ENCODE measurements at places on chromosomes 16 and 17. TPM values are rescaled to one million over a fixed set of nuclear protein-coding genes. Genes with fewer than 3 reads are reported as not detected.

- no peak for DNase-seq
Measured at GRCh38 chr16:87371261-87371866, 12.2 kb downstream of the FBXO31 start.

DNA sequence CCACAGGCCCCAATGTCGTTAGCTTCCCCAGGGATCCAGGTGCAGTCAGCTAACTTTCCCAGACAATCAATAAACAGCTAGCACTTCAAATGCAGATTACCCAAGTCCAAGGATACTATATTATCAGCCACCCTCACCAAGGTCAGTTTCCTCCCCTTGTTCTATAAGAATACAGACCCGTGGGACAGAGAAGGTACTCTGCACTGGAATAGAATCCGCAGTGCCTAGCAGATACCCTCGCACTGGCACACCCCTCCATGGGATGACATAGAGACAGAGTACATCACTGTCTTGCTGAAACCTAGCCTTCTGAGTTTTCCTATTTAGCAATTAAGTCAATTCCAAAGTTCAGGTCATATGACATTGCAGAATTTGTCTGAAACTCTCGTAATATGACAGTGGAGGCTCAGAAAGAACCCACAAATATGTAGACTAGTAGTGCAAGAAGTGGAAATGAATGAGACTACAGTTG is 40.0 kb upstream of the ABCA10 start:
- DNase-seq = no peak

DNA sequence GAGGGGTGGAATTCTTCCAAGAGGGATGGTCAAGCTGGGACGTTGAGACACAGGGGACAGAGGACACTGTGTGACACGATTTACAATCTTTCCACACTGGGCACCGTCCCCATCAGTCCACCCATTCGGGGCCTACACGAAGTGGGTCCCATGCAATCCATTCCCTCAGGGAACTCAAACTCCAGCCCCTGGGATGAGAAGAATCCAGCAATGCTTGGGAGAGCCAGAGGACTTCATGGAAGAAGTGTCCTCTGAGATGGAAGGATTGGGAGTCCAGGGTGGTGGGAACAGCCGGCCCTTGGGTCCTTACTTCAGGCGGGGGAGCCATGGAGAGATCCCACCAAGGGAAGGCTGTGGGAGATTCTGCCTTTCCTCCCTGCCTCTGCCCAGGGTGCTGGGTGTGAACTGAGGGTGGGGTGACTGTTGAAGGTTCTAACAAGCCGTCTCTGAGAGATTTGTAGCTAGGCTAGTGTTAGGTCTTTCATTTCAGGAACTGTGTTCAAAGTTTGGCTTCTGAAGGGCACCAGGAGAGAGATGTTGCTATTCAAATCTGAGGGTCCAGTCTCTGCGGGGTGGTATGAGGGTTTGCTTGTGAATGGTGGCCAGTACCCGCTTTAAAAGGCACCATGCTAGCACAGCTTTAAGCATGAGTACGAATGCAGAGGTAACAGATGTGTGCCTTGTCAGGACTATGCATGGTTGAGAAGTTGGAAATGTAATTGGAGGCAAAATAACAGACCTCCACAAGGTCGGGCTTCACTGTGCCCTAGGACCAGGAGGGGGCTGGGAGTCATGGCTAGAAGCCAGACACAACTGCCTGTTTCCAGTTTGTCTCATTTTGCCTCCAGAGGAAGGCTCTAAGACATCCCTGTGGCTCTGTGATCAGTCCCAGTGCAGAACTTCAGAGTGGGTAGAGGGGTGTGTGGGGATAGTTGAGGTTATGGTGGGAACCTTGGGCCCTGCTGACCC is 1.9 kb downstream of the ATP1B2 start:
- DNase-seq = no peak

DNA sequence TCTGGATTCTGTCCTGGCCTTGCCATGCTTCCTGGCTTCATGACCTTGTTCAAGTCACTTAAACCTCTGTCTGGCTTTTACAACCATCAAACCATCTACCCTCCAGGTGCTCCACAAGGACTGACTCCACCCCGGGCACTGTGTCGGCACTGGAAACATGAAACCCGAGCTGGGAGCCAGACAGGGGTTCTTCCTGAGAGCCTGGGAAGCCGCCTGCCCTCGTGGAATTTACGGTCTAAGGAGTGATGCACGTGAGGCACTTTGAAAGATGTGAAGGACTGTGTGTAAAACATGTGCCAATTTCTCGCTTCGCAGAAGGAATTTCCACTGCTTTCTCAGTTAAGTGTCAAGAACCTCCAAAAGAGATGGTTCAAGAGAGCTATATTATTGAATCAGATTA is 11.6 kb downstream of the CDK5R1 start:
- DNase-seq = peak; percentile 22

Gene PRAC1
- not detected for total RNA-seq

DNA sequence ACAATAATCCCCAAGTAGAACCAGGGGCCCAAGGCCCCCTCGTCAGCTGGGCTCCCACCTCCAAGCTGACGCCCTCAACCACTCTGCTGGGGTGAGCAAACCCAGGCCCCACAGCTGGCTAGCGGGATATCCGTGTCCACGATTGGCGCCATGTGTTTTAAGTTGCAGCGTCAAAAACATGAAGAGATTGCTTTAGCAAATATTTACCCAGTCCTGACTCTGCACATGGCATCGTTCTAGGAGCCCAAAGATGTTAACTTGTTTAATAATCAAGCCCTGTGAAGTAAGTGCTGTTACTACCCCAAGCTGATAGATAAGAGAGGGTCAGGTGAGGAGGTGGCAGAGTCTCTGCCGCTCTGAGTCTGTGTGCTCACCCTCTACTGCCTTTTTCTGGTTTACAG is 344 bp upstream of the SEPTIN12 start:
- no peak for DNase-seq

Gene SLC9A5
- 1.7 TPM for total RNA-seq

DNA sequence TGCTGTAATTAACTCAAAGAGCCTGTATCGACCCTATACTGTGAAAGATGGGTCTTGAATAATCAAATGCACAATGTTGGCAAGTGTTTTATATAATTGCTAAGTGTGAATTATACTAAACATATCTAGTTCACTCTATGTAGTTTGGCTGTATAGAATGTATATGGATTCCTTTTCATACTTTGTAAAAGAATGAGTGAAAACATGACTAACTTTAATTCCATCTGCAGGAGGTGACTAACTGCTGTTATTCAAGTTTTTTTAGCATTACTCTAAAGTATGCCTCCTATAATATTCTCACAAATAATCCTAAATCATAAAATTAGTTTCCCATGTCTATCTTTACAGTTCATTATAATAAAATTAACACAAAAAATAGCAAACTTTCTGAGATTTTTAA is 394.0 kb upstream of the MON1B start:
- DNase-seq = no peak

DNA sequence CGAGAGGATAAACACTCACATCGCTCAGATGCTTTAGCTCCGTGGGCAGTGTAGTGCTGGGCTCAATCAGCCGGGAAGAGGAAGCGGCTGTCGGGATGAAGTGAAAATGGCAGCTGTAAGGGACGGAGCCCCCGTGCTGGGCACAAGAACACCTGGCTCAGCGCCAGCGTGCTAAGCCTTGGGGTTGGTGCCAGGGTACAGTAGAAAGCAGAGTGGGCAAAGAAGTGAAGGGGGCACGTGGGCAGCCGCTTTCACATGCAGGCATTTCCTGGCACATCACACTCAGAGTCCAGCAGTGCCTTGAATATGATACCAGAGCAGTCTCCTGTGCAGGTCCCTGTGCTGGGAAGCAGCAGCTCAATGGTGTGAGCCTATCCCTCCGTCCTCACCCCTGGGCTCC is 51.1 kb upstream of the FOXF1 start:
- DNase-seq = no peak

GRCh38 chr16:10637337-10638037 is 57.1 kb upstream of the EMP2 start:
- no peak for DNase-seq

Gene ANKRD40CL
- not detected for total RNA-seq

Gene SLC4A1
- total RNA-seq = 1.5 TPM

DNA sequence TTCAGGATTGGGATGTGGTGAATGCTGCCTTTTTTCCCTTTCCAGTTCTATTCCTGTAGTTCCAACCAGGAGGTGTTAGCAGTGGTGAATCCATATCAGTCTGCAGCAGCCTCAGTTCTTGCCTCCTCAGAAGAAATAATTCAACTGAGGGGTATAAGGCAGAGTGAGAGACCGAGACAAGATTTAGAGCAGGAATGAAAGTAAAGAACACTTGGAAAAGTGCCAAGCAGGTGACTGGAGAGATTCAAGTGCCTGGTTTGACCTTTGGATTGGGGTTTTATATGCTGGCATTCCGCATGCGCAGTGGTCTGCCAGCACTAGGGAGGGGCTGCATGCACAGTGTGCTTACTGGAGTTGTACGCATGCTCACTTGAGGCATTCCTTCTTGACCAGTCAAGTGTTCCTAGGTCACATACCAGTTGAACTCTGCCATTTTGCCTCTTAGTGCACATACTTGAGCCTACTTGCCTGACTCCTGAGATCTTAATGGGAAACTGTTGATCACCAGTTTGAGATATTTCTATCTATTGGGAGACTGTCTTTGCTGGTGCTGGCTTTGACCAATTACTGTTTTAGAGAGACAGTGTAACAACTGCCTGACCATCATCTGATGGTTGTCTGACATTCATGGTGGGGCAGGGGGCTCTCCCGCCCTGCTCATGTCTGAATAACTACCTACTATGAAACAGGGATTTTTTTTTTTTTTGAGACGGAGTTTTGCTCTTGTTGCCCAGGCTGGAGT is 680 bp upstream of the CCL15 start:
- no peak for DNase-seq

DNA sequence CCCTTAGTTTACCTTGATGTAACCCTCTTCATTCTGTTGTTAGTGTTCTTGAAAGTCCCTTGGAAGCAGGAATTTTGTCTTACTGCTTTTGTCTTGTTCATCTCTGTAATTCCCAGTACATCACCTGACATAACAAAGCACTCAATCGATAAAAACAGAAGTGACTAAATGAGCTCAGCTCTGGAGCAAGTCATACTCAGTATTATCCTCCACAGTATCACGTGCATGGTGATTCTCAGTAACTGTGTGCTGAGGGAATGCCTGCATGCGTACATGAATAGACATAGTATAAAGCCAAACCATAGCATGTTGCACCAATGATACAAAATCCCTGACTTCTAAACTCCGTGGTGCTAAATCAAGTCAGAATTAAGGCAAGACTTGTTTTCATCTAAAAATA is 7.2 kb downstream of the KRT38 start:
- no peak for DNase-seq

DNA sequence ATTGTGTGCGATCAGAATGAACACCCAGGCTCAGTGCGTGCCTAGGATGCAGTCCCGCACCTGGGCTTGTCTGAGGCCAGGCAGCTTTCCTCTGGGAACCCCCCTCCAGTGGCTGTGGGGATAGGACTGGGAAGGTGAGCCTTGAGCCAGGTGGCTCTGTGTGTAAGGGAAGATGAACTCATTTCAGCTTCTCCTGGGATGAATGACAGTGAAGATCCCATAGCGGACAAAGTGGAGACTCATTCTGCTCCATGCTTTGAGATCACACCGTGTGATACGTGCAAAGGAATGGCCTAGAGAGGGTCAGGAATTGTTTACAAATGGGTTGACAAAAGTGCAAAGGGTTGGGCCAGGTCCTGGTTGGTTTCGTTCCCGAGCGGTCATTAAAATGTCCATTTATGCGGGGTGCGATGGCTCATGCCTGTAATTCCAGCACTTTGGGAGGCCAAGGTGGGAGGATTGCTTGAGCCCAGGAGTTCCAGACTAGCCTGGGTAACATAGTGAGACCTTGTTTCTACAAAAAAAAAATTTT is 15.8 kb downstream of the GPRC5C start:
- no peak for DNase-seq

- no peak for DNase-seq
Measured at GRCh38 chr17:2723505-2723996, 12.0 kb upstream of the CLUH start.

Gene GRAPL
- 6.6 TPM for total RNA-seq

DNA sequence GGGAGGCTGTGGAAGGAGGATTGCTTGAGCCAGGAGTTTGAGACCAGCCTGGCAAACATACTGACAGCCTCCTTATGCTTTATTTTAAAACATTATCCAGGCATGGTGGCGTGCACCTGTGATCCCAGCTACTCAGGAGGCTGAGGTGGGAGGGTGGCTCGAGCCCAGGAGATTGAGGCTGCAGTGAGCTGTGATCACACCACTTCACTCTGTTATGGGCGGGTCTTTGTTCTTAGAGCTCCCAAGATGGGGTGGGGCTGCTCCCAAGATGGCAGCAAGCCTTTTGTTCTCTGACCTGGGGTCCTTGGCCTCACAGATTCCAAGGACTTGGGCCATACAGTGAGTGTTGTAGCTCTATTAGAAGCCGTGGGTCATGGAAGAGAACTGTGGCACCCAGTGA is 26.1 kb upstream of the ST6GALNAC2 start:
- no peak for DNase-seq

- no peak for DNase-seq
Measured at GRCh38 chr17:30957741-30958140, 13.1 kb upstream of the RNF135 start.

DNA sequence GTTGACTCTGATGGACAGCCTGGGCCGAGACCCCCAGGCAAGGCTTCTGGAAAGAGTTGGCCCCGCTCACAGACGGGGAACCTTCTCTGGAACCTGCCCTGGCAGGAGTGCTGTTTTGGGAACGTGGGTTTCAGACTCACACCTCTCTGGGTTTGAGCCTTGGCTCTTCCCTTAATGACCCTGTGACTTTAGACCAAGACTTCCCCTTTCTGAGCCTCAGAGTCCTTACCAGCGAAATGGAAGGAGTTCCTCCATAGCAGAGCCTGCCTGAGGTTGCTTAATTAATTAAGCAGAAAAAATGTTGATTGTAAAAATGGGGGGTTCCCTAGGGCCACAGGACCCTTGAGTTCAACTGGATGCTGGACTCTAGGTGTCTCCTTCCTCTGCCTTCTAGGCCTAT is 408.2 kb downstream of the SEC14L1 start:
- DNase-seq = no peak

Data from aorta (tissue), 5 donors.